ENCODE measurements at places on chromosomes 6 and 20. TPM values are rescaled to one million over a fixed set of nuclear protein-coding genes. Genes with fewer than 3 reads are reported as not detected.

ME1 gene
- total RNA-seq: 22.3 TPM

DNA sequence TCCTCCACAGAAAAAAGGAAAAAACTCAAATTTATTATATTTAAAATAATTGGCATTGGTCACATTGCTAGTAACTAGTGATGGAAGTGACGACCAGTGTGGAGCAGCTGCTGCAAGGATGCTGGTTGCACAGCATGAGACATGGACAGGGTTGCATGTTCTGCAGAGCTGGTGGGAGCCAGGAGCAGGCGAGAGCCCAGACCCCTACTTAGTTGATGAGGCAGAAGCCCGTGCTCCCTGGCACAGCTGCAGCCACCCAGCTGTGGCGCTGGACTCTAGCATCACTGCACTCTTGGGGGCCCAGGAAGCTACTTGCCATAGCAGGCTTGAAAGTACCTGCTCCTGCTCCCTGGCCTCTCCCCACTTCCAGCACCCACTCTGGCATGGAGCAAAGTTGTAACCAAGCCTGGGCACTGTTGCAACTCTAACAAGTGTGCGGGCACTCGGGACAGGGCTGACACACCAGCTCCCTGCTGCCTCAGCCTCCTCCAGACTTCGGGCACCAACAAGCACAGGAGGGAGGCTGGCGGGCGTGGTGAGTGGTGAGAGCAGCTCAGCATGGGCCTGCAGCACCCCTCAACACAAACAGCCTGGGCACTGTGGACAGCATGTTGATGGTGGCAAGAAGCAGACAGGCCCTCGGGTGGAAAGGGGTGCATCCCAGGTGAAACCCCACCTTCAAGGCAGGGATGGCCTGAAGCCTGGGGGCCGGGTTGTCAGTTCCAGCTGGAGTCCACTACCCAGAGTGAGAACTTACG lies 69.6 kb downstream of the EYS start:
- no peak for DNase-seq

ZDHHC14 gene
- total RNA-seq: 10.6 TPM

GJA10 gene
- total RNA-seq: not detected

DNA sequence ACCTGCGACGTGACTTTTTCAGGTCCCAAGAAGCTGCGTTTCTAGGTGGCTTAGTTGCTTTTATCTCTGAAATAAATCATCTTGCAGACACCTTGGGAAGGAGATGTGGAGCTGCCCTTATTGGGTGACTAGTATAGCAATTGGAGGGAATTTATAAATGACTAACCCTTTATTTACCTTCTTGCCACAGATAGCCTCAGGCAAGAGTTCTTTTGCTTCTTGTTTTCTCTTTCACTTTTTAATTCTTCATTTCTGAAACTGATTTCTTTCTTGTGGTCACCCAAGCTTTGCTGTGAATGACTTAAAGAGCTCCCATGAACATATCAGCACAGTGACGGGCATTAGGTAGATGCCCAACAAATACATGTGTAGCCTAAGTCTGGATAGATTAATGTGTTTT lies 3.0 kb downstream of the ADGRF4 start:
- DNase-seq: peak; percentile 90

DNA sequence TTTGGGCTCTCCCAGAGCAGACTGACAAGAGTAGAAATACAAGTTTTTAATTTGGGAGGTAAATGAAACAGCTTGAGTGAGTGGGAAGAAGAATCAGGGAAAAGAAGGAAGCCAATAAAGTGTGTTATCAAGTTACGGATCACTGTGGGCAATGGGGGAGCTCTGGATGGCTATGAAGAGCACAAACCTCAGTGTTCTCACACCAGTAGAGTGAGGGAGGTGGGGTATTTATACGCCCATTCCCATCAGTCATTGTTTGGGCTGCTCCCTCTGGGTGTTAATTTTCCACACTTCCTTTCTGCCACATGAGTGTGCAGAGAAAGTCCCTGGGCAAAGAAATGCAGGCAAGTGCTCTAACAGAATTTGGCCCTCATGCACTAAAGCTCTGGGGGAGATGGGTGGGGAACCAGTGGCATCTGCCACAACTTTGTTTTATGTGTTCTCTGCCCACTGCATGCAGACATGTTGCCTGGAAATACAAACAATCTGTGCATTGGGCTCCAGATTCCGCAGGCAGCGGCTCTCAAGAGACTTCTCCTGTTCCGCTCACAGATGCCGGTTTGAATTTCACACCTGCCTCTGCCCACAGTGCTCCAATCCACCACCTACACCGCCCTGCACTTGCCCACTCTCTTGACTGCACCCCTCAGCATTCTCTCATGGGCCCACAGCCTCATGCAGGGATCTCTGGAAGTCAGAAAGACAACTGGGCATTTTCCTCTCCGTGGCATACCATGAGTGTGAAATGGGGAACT lies 211.1 kb upstream of the RNF24 start:
- no peak for DNase-seq

DNA sequence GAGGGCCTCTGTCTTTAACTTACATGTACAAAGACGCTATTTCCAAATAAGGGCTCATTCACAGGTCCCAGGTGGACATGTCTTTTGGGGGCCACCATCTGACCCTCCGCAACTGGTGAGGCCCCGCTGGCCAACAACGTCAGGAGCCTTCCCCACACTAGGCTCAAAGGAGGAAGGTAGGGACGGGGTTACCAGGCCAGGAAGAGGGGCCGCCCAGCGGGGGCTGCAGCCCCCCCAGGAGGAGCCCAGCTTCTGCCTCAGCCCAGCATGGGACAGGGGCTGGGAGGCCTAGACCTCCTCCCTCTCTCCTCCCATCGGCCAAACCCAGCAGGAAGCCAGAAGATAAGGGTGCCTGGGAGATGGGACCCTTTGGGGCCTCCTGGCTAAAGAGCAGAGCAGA lies 142.7 kb downstream of the TAF4 start:
- DNase-seq: no peak

DNA sequence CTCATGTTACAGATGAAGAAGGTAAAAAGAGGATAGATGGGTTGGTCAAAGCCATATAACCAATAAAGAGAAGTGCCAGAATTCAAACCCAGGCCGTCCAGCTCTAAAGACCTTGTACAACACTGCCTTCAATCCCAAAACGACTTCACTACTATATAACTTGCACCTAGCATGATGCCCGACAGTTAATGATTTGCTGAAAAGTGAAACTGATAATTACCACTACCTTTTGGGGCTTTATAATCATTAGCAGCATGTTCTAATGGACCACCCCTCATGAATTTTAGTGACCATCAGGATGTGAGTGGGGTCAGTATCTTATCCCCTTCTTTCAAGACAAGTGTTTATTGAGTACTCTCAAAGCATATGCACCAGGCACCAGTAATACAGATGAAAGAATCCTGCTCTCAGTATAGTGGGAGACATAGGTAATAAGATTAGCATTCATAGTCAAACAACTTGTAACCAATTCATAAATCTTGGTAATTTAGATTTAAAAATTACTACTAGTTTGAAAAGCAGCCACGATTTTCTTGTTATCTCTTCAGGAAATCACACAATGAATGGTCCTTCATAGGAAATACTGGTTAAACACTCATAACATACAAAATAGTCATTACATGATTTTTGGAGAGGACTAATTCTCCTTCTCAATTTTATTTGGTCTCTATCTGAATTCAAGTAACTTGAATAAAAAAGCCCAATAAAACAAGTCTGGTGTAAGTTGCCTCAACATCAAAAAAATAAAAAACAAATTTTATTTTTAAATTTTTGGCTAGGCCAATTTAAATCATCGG lies 98.0 kb downstream of the EPB41L2 start:
- no peak for DNase-seq

MAFB gene
- total RNA-seq: 0.04 TPM

GRCh38 chr6:126550323-126550722 lies 210.4 kb downstream of the CENPW start:
- no peak for DNase-seq

DNA sequence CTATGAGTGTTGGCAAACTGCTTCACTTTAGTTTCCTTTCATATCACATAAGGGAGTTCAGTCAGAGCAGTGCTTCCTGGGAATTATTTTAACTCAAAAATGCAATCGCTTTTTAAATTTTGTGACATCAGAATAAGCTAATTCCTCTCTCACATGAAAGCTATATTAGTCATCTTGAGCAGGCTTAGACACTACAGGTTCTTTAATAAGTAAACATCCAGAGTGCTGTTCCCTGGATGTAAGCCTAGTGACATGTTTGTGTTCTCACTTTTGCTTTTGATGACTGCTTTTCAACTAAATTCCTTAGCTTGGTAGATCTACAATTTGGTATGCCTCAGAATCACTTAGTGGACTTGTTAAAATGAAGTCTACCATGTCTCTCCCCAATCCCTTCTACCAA lies 252.7 kb upstream of the POU3F2 start:
- peak; percentile 12 for DNase-seq

DNA sequence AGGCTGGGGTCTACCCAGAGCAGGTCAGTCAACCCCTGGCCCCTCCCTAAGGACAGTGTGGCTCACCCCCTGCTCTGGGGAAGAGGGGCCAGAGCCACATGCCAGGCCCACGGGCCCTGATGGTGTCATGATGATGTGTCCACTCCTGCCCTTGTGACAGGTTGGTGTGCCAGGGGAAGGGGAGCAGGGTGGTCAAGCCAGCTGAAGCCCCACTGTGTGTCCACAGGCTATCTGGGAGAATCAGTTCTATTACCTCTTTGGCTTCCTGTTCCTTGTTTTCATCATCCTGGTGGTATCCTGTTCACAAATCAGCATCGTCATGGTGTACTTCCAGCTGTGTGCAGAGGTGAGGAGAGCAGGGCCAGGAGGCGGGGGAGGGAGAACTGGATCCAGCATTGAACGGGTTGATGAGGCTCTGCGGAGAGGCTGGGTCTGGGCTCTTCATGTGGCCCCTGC lies 47.7 kb downstream of the PLAGL2 start:
- no peak for DNase-seq

OR2H1 gene
- total RNA-seq: not detected

- DNase-seq: no peak
Observed at GRCh38 chr6:163113358-163113962, 301.1 kb upstream of the QKI start.

SIGLEC1 gene
- total RNA-seq: not detected

TRIM40 gene
- total RNA-seq: not detected

DNA sequence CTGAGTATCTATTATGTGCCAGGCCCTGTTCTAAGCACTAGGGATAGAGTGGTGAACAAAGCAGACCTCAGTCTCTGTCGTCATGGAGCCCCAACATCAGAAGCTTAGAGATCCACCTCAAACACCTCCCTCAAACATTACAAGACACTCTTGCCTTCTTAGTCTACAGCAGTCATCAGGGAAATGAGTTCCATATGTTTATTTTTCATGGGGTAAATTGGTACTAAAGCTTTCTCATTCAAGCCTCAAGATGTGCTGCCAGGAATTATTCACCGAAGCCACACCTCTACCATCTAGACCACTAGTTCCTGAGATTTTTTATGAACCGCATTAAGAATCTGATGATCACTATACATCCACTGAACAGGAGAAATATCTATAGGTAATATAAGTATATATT lies 59.0 kb upstream of the TFB1M start:
- no peak for DNase-seq

APCDD1L gene
- 2.0 TPM for total RNA-seq

GRCh38 chr6:56484669-56485068 lies 158.0 kb downstream of the DST start:
- peak; percentile 90 for DNase-seq

- DNase-seq: no peak
Observed at GRCh38 chr6:118917546-118918328, 17.2 kb downstream of the MCM9 start.

DNA sequence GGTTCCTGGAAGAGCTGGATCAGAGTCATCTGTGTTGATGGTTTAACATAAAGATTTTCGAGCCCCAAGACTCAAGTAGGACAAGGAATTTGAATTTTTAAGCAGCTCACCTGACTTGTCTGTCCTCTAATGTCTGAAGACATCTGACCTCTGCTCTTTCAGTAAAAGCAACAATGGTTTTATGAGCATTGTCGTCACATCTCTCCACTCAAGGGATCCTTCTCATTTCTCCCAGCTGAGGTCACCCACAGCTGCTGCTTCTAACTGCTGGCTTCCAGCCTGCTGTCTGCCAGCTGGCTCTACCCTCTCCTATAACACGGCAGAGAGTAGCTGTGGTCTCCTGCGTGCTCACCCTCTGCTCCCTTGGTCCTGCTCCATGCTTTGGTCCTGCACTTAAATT lies 24.7 kb upstream of the HDAC2 start:
- peak; percentile 91 for DNase-seq

DNA sequence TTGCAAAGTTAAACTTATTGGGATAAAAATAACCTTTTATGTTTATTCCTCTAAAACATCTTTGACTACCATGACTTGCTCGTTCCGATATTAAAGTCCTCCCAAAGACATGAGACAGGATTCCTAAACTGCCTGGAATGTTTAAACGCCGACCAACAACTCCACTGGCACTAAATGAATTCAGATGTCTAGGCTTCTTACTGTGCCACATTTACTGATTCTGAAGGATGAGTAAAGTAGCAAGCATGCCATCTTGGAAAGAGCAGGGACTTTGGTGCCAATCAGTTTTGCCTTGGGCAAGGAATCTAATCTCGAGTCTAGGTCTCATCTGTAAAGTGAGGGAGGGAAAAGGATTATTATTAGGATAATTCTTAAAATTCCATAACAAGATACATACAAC lies 25.3 kb downstream of the MBOAT1 start:
- DNase-seq: no peak

- DNase-seq: peak; percentile 90
Observed at GRCh38 chr6:42118162-42119001, 24.0 kb downstream of the C6orf132 start.

DNA sequence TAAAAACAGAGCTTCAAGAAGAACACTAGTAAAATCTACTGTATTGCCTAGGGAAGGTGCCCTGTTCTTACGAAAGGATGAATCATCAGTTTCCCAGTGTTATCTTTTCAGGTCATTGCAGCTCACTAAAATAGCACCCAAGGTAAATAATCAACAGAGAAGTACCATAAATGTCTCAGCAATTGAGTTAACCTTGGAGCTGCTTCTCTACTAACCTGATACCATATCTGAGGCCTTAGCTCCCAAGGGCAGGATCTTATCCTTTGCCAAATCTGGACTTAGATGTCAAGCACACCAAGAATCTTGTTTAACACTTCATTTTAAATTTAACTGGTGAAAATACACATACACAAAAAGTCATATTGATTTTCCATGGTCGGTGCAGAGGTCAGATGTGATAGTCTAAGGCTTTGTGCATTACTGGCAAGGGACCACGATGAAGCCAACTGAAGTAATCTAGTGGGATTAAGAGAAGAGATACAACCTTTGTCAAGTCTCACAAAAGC lies 81.5 kb downstream of the EDN1 start:
- DNase-seq: peak; percentile 67

GRCh38 chr6:25709761-25710160 lies 44.8 kb upstream of the SLC17A4 start:
- DNase-seq: no peak

ESF1 gene
- 18.7 TPM for total RNA-seq

GRCh38 chr6:572596-573265 lies 84.2 kb downstream of the HUS1B start:
- no peak for DNase-seq

KCNG1 gene
- 61.5 TPM for total RNA-seq

KCNS1 gene
- not detected for total RNA-seq

GRCh38 chr6:151140767-151141166 lies 99.0 kb upstream of the AKAP12 start:
- DNase-seq: no peak

Measured in PC-3 (cell line).